ENCODE measurements at places on chromosomes 2 and 18. TPM values are rescaled to one million over a fixed set of nuclear protein-coding genes. Genes with fewer than 3 reads are reported as not detected.

The EVA1A gene
- total RNA-seq: 1.6 TPM

The FBXO36 gene
- total RNA-seq: 1.1 TPM

The SPATA3 gene
- total RNA-seq: not detected

The CD8A gene
- total RNA-seq: 11.1 TPM

The PAPOLG gene
- total RNA-seq: 10.1 TPM

DNA sequence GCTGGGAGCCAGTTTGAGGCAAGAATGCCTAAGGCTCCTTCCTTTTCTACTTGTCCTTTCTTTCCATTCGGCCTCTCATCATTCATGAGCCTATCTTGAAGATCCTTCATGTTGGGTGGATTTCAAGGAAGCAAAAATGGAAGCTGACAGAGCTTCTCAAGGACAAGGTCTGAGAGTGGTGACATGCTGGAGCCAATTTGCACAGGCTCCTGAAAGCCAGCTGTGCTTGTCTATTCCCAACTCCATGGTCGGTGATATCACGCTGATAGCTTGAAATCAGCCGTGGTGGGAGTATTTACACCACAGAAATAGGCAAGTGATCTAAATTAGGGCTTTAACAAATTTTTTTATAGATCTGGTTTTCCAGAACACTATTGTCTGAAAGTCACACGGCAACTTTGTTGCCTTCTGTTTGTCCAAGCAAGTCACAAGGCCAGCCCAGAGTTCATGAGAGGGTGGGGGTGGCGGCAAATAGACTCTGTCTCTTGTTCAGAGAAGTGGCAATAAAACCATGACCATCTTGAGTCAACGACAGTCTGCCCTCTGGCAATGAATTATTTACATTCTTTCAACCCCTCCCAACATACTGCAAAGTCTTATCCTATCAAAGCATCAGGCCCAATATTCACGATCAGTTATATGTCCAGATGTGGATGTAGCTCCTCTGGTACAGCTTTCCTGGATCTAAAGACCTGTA, 49.9 kb upstream of the SLC35F5 start:
- no peak for DNase-seq
- H3K4me1 ChIP-seq: no peaks in the 10 kb centered on the region
- H3K27me3 ChIP-seq: no peaks in the 10 kb centered on the region

GRCh38 chr18:3148930-3149535, 70.7 kb downstream of the MYOM1 start:
- peaks cover 53% of the 10 kb centered on the region for H3K36me3 ChIP-seq
- H3K4me1 ChIP-seq: peaks cover 12% of the 10 kb centered on the region
- no peaks in the 10 kb centered on the region for H3K27me3 ChIP-seq
- no peak for DNase-seq

DNA sequence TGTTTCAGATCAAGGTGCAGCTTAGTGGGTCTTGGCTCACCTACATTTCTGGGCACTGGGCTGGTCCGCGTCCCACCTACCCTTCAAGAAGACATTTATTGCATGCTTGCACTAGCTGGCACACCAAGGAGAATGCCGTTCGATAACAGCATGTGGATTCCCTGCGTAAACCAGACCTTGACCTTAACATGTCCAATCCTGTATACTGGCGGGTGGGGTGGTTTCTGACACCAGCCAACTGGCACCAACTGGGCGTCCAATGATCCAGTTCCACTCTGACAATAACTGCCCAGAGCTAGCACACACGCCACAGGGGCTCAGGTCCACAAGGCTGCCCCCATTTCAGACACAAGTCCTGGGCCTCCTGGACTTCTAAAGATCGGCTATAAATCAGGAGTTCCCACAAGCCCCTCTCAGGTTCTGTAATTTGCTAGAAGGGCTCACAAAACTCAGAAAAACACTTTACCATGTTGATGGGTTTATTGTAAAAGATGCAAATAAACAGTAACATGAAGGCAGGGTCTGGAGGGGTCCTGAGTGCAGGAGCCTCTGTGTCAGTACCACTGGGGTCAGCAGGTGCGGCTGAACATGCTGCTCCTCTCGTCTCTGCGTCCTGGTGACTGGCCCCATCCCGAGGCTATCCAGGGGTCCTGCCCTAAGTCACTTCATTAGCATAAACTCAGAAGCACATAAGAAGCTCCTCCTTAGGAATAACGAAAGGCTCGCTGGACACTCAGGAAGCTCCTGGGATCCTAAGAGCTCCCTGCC, 161.8 kb downstream of the HDAC4 start:
- no peaks in the 10 kb centered on the region for H3K36me3 ChIP-seq
- no peaks in the 10 kb centered on the region for H3K27me3 ChIP-seq
- no peak for DNase-seq
- H3K27ac ChIP-seq: peak overlapping the region; percentile 67
- no peak overlapping the region for H3K4me3 ChIP-seq

GRCh38 chr2:50347358-50348044, 684.4 kb downstream of the NRXN1 start:
- DNase-seq: no peak
- no peaks in the 10 kb centered on the region for H3K36me3 ChIP-seq
- no peaks in the 10 kb centered on the region for H3K27me3 ChIP-seq
- no peaks in the 10 kb centered on the region for H3K4me1 ChIP-seq

DNA sequence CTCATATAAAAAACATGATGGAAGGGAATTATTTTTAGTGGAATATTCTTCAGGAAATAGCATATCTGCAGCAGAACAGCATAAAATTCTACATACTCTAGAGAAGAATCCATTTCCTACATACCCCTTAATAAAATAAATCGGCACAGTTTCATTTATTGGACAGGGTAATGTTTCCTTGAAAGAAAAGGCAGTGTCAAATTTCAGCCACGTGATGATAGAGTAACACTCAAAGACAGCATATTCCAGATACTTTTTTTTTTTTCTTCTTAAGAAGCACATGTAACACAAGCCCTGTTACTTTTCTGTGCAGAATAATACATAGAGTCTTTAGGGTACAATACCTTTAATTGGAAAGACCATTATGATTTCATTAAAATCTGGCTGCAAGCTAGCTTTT, 204.4 kb downstream of the SRBD1 start:
- no peak overlapping the region for H3K4me3 ChIP-seq
- no peaks in the 10 kb centered on the region for H3K36me3 ChIP-seq
- no peak overlapping the region for H3K27ac ChIP-seq
- H3K4me1 ChIP-seq: no peaks in the 10 kb centered on the region
- no peaks in the 10 kb centered on the region for H3K27me3 ChIP-seq

GRCh38 chr2:15704788-15705115, 113.1 kb downstream of the DDX1 start:
- H3K27ac ChIP-seq: peak overlapping the region; percentile 56
- no peak overlapping the region for H3K4me3 ChIP-seq
- no peaks in the 10 kb centered on the region for H3K4me1 ChIP-seq
- H3K27me3 ChIP-seq: no peaks in the 10 kb centered on the region

DNA sequence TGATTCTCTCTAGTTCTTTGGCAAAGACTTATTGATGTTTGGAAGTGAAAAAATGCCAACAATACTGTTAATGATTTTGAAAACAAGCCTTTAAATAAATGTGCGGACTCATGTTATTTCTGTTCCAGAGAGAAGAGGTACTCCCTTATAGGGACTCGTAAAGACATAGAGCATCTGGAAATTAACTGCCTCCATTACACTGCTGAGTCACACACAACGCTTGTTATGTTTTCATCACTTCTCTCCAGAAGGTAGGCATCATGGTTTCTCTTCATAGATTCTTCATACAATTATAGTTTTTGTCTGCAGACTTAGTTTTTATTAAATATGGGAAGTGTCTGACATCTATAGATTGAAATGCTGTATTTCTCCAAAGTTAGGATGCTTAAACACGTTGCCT, 302.5 kb upstream of the EPC2 start:
- no peaks in the 10 kb centered on the region for H3K4me1 ChIP-seq
- no peak for DNase-seq
- H3K27me3 ChIP-seq: no peaks in the 10 kb centered on the region
- H3K27ac ChIP-seq: no peak overlapping the region
- no peak overlapping the region for H3K4me3 ChIP-seq
- peaks cover 7% of the 10 kb centered on the region for H3K36me3 ChIP-seq

DNA sequence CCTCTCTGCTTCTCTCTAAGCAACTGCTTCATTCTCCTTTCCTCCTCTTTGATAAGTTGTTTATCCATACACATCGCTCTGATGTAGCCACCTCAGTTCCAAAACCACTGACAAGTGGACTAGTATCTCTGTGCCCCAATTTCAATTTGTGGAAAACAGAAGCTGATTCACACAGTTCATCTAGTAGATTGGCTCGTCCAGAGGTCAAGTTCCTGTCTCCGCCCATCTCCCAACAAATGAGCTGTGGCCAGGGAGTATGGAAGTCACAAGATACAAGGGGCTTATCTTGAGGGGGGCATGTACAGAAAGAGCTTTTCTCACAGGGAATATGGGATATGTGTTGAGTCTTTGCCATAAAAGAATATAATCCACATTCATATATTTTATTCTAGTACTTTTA, 17.7 kb upstream of the CHN1 start:
- DNase-seq: no peak
- H3K4me3 ChIP-seq: no peak overlapping the region
- no peak overlapping the region for H3K27ac ChIP-seq
- H3K4me1 ChIP-seq: no peaks in the 10 kb centered on the region

- H3K27ac ChIP-seq: no peak overlapping the region
- H3K4me3 ChIP-seq: no peak overlapping the region
- H3K27me3 ChIP-seq: no peaks in the 10 kb centered on the region
- DNase-seq: no peak
- H3K36me3 ChIP-seq: no peaks in the 10 kb centered on the region
Measured at GRCh38 chr2:100247256-100248043, 74.9 kb downstream of the LONRF2 start.

- H3K36me3 ChIP-seq: no peaks in the 10 kb centered on the region
- no peaks in the 10 kb centered on the region for H3K27me3 ChIP-seq
- peak overlapping the region; percentile 44 for H3K27ac ChIP-seq
Measured at GRCh38 chr2:172431463-172431862, 4.1 kb downstream of the ITGA6 start.

- H3K27ac ChIP-seq: no peak overlapping the region
- H3K4me1 ChIP-seq: no peaks in the 10 kb centered on the region
- no peaks in the 10 kb centered on the region for H3K36me3 ChIP-seq
- DNase-seq: no peak
Measured at GRCh38 chr18:427005-427404, 73.5 kb downstream of the COLEC12 start.

GRCh38 chr2:47414682-47415458, 11.9 kb downstream of the MSH2 start:
- H3K36me3 ChIP-seq: peaks cover 83% of the 10 kb centered on the region
- H3K4me3 ChIP-seq: no peak overlapping the region
- no peak overlapping the region for H3K27ac ChIP-seq
- no peak for DNase-seq
- no peaks in the 10 kb centered on the region for H3K4me1 ChIP-seq

DNA sequence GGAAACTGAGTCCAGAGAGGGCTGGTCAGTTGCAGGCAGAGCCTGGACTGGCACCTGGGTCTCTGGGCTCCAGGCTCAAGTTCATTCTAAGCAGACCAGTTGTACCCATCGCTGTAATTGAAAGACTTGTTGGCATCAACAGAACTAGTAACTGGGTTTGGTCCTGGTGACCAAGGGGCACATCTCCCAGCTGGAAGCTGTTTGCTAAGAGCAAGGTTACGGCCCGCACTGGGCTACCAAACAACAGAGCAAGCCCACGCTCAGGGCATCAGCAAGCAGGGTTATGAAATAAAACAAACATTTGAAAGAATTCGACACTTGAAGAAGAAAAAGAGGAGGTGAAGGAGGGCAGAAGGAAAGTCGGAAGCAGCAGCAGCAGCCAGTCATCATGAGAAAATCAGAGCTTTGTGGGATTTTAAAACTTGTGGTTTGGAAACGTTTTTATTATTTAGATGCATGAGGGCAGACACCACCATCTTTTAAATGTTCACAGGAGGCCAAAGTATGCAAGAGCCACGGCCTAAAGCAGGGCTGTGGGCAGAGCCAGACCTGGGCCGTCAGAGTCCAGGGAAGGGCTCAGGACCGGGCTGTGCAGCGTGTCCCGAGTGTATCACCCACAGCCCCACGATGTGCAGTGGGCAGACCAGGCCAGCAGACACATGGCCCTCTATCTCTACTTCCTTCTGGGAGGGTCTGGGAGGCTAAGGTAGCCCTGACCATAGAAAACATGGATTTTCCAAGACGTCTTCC, 220.3 kb downstream of the BCL2 start:
- no peak overlapping the region for H3K4me3 ChIP-seq
- DNase-seq: no peak
- H3K36me3 ChIP-seq: no peaks in the 10 kb centered on the region

- peak; percentile 73 for DNase-seq
- H3K4me3 ChIP-seq: no peak overlapping the region
- peaks cover 64% of the 10 kb centered on the region for H3K4me1 ChIP-seq
- peak overlapping the region; percentile 57 for H3K27ac ChIP-seq
Measured at GRCh38 chr2:159202568-159203071, 83.9 kb downstream of the WDSUB1 start.

DNA sequence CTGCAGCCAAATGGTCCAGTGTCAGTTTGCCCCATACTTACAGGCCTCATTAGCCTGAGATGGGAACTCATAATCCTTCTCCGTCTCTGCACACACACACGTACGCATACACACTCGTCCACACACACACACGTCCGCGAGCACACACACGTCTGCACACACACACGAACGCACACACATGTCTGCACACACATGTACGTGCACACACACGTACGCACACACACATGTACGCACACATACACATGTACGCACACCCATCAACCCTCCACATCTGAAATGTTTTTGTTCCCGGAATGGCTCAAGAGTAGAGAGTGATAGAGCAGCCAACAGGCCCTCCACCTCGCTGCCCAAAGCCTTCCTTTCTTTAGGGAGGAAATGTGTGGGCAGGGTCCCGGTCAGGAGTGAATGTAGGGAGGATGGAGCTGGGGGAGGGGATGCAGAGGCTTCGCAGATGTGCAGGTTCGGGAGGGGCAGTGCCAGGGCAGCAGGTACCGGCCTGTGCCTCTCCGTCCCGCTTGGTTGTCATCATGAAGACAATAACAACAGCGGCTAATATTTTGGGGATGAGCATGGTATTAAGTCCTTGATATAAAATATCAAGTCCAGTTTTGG, 52.7 kb downstream of the PTGR3 start:
- H3K27ac ChIP-seq: no peak overlapping the region
- no peaks in the 10 kb centered on the region for H3K4me1 ChIP-seq
- no peaks in the 10 kb centered on the region for H3K27me3 ChIP-seq
- DNase-seq: no peak
- no peak overlapping the region for H3K4me3 ChIP-seq
- no peaks in the 10 kb centered on the region for H3K36me3 ChIP-seq

- H3K4me1 ChIP-seq: peaks cover 9% of the 10 kb centered on the region
- H3K36me3 ChIP-seq: no peaks in the 10 kb centered on the region
- H3K27ac ChIP-seq: peak overlapping the region; percentile 80
- no peak overlapping the region for H3K4me3 ChIP-seq
Measured at GRCh38 chr2:27280826-27281225, 1.4 kb upstream of the TRIM54 start.
